ENCODE measurements at places on chromosomes 12 and 14.
A peak's percentile ranks its signal among the peaks of the same experiment; 100 is the strongest.

DNA sequence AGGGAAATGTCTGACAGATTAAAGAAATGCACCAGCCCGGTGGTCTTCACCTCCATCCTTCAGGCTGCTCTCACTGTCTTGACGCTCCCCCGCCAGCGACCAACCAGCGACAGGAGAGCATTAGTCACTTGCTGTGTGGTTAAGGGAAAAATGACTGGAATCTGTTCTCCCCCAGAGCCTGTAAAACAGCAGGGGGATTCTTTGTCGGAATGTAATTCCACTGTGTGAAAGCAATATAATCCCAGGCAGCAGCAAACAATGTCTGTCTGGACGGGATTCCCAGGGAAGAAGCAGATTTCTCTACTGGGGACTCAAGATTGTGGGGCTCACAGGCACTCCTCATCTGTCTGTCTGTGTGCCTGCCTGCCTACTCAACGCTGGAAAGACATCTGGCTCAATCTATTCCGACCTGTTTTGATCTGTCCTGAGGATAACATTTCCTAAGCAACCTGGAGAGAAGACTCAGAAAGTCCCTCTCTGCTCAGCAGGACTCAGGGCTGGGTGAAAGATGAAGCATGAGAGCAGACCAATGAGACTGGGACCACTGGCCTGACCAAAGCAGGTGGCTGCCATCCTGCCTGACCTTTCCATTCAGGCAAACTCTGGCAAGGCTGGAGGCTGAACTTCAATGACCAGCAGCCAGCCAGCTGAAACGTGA lies 54.6 kb downstream of the NUAK1 start:
- DNase-seq = no peak

DNA sequence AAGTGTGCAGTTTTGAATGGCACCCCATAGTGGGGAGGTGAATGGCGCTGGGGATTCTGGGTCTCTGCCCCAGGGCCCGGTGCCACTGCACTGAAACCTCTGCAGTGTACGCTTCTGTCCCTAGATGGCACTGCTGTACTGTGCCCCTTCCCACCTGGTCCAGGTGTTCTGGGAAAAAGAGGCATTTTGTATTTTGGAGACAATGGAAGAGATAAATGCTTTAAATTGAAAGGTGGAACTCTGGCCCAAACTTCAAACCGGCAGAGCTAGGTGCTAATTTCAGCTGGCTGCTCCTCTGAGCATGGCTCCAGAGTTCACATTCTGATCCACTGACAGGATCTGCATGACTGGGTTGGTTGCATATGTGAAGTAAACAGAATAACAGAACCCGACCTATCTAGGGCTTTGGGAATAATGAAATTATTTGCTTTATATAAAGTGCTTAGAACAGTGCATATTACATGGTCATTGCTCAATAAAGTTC lies 52.2 kb downstream of the KRT80 start:
- peak; percentile 82 for DNase-seq

DNA sequence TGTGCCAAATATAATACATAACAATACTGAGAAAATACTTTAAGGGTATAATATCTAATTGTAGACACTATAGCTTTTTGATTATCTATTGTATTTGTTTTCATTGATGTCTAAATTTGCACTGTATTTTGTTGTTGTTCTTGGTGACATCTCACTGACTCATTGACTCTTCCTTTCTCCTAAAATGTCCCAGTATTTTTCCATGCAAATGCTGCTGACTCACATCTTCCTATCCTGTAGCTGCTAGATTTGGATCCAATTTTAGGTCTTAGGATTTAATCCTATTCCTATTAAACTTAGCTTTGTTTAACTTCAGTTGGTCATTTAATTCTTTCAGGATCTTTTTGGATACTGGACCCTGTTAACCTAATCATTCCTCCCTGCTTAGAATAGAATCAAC lies 148.5 kb downstream of the TMTC2 start:
- DNase-seq = no peak

DNA sequence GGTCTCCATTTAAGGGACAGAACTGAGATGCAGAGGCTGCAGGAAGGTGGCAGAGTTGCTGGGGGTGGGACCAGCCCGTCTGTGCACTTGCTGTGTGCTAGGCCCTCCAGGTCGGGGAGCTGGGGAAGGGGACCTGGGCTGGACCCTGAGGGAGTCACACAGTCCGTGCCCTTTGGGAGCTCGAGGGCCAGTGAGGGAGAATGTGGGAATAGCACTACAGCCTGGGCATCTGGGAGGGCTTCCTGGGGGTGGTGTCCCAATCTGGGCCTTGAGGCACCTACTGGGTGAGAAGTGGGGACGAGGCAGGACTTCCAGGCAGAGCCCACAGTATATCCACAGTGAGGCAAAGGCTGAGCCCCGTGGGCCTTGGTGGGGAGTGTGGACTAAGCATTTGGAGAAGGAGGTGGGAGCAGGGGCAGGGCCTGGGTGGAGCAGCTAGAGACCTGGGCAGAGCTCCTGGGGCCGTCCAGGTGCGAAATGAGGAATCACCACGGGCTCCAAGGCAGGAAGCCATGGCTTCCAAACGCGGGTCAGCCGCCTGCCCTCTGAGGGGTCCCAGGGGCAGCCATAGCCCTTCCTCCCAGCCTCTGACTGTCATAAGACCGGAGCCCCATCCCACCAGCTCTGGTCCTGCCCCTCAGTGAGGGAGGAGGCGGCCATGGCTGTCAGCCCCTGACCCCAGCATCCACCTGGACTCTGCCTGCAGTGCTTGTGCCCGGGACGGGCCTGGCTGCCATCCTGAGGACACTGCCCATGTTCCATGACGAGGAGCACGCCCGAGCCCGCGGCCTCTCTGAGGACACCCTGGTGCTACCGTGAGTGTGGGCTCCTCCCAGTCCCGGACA lies 6.6 kb downstream of the ASPG start:
- DNase-seq = no peak

GRCh38 chr14:31505411-31505810 lies 17.6 kb upstream of the GPR33 start:
- no peak for DNase-seq

GRCh38 chr12:15163030-15163976 lies 57.9 kb downstream of the RERG start:
- DNase-seq = no peak

DNA sequence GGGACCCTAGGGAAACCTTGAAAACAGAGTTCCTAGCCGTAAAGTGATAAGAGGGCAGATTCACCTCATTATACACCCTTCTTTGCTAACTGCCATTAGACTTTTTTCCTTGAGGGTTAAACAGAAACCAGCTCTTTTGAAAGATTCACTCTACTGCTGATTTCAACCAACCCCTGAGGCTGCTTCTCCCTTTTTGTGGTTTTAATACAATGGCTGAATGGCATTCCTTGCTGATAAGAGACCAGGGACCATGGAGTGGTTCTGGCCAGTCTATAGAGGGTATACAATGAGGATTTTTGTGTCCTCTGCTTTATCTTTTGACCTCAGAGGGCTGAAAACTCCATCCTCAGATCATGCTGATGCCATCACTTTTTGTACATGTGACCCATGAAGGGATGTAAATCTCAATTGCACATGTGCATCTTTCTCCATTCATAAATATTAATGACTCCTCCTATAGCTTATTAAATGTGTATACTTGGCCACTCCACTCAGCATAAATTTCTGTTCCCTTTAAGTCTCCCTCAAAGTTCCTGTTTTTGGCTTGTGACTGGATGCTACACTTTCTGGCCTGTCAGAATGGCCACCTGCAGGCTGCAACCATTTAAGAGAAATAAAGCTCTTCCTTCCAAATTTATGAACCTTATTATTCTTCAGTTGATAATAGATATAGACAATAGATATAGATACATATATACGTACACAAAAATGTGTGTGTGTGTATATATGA lies 233.8 kb upstream of the SEL1L start:
- DNase-seq = no peak

DNA sequence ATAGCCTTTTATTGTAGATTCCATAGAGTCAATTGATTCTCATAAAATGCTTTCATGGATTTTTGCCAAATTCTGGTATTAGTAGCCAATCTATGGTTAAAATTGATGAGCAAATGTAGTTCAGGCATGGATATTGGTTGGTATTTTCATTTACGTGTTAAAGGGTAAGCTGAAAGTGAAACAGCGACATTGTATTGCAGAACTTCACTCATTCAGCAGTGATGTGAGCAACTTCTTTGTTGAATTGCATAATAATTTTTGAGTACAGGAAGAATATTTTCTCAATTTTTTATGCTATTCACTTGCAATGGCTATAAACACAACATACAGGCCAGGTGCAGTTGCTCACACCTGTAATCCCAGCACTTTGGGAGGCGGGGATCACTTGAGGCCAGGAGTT lies 24.2 kb upstream of the FAM222A start:
- DNase-seq = no peak

DNA sequence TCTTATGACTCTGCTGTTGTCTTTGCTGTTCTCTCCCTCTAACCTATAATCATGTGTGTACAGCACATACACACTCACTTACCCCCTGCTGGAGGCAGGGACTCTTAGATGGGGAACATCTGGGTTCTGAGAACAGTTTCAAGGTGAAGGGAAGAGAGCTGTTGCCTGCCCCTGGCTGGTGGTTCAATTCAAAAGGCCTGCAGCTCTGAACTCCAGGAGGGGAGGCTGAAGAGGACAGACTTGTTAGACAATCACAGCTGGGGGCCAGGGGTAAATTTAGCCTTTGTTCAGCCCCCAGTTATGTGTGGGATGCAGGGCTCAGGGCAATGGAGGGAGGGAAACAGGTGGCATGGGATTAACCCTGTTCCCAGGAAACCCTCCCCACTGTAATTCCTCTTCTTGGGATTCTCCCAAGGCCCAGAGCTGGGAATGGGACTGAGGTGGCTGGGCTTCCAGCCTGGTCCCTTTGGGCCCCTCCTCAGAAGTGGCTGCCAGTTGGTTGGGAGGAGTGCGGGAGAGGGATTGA lies 1.9 kb downstream of the MYL6B start:
- DNase-seq = peak; percentile 60

DNA sequence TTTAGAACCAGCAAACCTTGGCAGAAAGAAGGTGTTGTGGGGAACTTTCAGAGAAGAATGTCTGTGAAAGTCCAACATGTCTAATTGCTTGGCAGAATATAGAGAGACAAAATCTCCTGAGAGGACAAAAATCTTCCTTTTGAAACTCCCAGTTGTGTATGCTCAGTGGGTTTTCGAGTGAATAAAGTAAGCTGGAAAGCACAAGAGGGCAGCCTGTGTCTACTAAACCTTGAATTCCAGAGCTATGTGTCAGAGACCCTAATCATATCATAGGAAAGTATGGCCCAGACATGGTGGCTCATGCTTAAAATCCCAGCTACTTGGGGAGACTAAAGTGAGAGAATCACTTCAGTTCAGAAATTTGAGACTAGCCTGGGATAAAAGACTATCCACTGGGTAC lies 661.2 kb downstream of the SLC16A7 start:
- no peak for DNase-seq

DNA sequence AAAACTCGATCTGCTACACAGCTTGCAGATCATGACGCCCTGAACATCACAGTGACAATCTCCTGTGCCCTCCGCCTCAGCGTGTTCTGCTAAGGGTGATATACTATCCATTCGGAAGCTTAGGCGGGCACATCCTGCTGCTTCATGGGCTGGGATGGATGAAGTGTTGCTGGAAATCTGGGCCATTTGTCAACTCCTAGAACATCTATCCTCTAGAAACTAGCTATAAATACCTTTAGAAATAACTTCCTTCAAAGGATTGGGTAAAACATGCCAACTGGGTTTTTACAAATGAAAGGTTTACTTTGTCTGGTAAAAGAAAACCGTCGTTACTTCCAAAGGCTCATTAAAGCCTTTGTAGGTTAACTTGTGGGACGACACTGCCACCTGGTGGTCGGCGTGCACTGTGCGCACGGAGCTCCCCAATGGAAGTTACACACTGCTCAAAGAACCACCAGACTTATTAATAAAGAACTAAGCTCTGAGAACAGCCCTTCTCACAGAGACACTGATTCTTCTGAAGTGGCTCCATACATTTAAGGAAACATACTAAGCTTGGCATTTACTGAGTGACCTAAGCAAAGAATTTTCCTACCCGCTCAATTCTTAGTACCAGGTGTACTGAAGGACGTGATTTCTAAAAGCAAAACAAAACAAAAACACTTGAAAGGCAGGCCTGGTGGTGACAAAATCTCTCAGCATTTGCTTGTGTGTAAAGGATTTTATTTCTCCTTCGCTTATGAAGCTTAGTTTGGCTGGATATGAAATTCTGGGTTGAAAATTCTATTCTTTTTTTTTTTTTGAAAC lies 21.6 kb upstream of the CACNA2D4 start:
- peak; percentile 96 for DNase-seq

GRCh38 chr14:77322250-77322902 lies 1.5 kb downstream of the GSTZ1 start:
- DNase-seq = peak; percentile 59

DNA sequence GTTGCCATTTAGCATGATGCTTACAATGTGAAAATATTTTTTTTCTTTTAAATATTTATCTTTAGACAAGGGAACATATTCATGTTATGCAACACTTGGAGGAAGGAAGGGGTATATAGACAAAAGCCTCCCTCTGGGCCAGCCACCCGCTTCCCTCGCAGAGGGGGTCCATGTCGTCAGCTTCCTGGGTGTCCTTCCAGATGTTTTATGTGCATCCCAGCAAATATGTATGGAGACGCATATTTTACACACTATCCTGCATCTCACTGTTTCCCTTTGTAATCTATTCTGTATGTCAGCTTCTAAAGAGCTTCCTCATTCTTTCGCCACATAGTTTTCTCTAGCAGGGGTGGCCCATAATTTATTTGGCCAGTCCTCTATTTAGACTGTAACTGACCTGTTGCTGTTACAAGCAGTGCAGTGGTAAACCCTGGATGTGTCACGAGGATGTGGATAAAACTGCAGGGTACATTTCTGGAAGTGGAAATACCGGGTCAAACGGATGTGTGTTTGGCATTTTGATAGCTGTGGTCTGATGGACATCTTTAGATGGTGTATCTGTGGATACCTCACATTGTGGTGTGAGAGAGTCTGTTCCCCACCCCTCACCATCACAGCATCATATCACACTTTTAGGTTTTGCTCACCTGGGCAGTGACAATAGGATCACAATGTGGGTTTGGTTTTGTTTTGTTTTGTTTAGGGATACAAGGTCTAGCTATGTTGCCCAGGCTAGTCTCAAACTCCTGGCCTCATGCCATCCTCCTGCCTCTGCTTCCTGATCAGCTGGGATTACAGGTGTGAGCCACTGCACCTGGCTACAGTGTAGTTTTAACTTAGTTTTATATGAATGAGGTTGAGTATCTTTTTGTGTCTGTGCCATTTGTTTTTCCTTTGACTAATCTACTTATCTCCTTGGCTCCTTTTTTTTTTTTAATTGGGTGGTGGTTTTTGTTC lies 31.6 kb downstream of the FAM222A start:
- DNase-seq = no peak

GRCh38 chr12:120125792-120126634 lies 9.5 kb upstream of the RAB35 start:
- DNase-seq = no peak

- DNase-seq = no peak
Observed at GRCh38 chr14:56137453-56137807, 19.2 kb downstream of the PELI2 start.

- DNase-seq = no peak
Observed at GRCh38 chr14:20440465-20440864, 4.5 kb upstream of the KLHL33 start.

DNA sequence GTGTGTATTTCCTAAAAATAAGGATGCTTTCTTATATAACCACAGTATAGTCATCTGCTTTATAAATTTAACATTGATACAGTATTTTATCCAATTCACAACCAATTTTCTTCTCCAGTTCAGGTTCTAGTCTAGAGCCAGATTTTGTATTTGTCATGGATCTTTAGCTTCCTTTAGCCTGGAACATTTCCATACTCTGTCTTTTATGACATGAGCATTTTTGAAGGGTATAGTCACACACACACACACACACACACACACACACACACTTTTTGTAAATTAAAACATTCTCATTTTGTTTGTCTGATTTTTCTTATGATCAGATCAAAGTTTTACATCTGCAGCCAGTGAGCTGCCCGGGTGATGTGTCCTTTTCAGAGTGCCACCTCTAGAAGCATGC lies 25.4 kb downstream of the CGRRF1 start:
- DNase-seq = no peak

All from activated CD4-positive, alpha-beta T cell treated with anti-CD3 and anti-CD28 coated beads, Interleukin-2, amount 10 ng/mL, durations not matched to agents 24 days and 14 days (primary cell).